B cell (primary cell): ENCODE measurements at places on chromosomes 1 and 21. TPM values are rescaled to one million over a fixed set of nuclear protein-coding genes. Genes with fewer than 3 reads are reported as not detected.

Gene OR1C1
- total RNA-seq: not detected in 2 replicates

- H3K27me3 ChIP-seq: peaks cover 27% of the 10 kb centered on the region
- no peaks in the 10 kb centered on the region for H3K36me3 ChIP-seq
- no peak overlapping the region for H3K27ac ChIP-seq
- H3K4me3 ChIP-seq: no peak overlapping the region
- peaks cover 17% of the 10 kb centered on the region for H3K4me1 ChIP-seq
These were observed 4.9 kb downstream of the ASAP3 start for GRCh38 chr1:23478896-23479665.

GRCh38 chr1:64727861-64728260 lies 17.0 kb upstream of the RAVER2 start:
- H3K4me1 ChIP-seq: no peaks in the 10 kb centered on the region
- no peak for DNase-seq

- H3K27ac ChIP-seq: no peak overlapping the region
- no peaks in the 10 kb centered on the region for H3K4me1 ChIP-seq
- no peak overlapping the region for H3K4me3 ChIP-seq
- H3K27me3 ChIP-seq: no peaks in the 10 kb centered on the region
These were observed 42.6 kb upstream of the USP25 start for GRCh38 chr21:15687208-15687607.

GRCh38 chr21:42120101-42120902 lies 49.2 kb downstream of the UMODL1 start:
- no peaks in the 10 kb centered on the region for H3K36me3 ChIP-seq
- H3K27me3 ChIP-seq: peaks cover 57% of the 10 kb centered on the region
- peak; percentile 58 for DNase-seq
- no peak overlapping the region for H3K4me3 ChIP-seq

DNA sequence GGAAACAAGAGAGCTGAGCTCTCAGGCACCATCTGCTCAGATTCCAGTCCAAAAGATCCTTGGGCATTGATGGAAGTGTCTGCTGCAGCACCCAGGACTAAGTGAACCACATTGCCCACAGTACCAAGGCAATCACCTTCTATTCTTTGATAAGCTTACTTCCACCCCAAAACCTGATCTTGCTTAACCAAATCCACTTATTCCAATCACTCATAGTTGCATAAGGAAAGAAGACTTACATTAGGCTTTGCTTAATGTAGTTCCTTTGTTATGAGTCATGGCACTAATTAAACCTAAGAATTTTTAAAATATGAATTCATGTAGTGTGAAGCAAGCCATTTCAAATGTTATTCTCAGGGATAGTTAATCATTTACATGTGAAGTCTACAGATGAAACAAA lies 84.5 kb downstream of the UCHL5 start:
- no peaks in the 10 kb centered on the region for H3K36me3 ChIP-seq
- H3K4me1 ChIP-seq: no peaks in the 10 kb centered on the region
- no peak for DNase-seq
- no peak overlapping the region for H3K4me3 ChIP-seq
- H3K27ac ChIP-seq: no peak overlapping the region

DNA sequence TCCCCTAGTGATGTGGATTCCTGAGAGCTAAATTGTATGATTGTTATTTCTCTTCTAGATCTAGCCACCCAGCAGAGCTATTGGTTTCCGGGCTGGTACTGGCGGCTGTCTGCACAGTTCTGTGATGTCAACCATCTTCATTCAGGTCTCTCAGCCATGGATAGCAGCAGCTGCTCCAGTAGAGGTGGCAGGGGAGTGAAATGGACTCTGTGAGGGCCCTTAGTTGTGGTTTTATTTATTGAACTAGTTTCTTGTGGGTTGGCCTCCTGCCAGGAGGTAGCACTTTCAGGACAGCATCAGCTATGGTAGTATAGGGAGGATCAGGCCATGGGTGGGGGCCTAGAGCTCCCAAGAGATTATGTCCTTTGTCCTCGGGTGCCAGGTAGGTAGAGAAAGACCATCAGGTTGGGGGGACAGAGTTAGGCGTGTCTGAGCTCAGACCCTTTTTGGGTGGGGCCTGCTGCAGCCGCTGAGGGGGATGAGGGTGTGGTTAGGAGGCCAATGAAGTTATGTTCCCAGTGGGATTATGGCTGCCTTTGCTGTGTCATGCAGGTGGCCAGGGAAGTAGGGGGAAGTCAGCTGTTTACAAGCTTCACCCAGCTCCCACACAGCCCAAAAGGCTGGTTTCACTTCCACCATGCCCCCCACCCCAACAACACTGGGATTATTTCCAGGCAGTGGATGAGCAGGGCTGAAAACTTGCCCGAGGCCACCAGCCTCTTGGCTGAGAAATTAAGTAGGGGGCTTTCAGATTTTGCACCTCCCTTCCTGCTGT lies 55.1 kb upstream of the RGS4 start:
- no peak overlapping the region for H3K4me3 ChIP-seq
- H3K27me3 ChIP-seq: no peaks in the 10 kb centered on the region

DNA sequence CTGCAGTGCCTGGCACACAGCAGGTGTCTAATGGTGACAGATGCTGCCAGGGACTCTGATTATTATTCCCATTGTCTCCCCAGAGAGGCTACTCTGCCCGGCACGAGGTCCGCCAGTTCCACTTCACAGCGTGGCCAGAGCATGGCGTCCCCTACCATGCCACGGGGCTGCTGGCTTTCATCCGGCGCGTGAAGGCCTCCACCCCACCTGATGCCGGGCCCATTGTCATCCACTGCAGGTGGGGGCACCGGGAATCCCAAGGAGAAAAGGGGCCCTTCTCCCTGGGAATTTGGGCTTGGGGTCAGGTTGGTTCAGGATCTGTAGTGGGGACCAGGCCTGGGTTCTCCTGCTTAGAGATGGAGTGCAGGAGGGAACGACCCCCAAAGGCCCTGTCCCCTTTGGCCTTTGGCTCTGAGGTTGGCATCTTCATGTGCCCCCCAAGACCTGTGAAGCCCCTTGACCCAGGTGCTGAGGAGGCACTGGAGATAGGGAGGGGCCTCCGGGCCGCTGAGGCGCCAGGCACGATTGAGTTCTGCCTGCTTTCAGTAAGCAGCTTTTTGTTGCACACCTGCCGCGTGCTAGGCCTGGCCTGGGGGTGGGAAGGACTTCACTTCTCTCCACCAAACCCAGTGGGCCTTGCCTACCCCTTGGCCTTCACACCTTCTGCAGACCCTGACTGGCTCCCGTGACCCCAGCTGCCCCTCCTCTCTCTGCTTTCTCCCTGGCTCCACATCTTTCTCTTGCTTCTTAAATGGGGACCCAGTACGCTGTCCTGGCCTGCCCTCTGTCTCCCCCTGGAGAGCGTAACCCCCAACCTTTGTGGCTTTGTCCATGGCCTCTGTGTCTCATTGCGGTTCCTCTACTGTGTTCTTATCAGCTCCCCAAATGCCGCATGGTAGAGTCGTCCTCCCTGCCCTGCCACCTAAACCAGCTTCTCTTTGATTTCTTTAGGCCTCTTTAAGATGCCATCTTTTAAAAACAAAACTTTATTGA lies 76.4 kb downstream of the PTPRU start:
- no peak overlapping the region for H3K27ac ChIP-seq
- DNase-seq: no peak
- H3K36me3 ChIP-seq: no peaks in the 10 kb centered on the region
- H3K27me3 ChIP-seq: no peaks in the 10 kb centered on the region
- no peak overlapping the region for H3K4me3 ChIP-seq
